ENCODE measurements at places on chromosomes 13 and 19.

DNA sequence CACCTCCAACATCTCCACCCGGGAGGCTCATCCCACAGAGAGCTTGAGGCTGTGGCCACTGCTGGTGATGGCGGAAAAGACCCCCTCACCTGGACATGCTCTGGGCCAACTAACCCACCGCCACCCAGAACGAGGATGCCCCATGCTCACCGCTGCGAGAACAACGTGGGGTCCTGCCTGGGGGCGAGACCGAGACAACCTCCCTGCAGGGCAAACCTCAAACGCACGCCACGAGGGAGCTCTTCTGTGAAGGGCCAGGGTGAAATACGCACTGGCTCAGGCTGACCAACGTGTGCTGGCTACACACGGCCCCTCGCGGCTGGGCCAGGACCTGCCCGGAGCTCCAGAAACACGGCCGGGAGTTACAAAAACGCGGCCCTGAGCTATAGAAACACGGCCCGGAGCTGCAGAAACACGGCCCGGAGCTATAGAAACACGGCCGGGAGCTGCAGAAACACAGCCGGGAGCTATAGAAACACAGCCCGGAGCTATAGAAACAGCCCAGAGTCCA is 19.0 kb upstream of the PLPP2 start:
- DNase-seq = no peak

DNA sequence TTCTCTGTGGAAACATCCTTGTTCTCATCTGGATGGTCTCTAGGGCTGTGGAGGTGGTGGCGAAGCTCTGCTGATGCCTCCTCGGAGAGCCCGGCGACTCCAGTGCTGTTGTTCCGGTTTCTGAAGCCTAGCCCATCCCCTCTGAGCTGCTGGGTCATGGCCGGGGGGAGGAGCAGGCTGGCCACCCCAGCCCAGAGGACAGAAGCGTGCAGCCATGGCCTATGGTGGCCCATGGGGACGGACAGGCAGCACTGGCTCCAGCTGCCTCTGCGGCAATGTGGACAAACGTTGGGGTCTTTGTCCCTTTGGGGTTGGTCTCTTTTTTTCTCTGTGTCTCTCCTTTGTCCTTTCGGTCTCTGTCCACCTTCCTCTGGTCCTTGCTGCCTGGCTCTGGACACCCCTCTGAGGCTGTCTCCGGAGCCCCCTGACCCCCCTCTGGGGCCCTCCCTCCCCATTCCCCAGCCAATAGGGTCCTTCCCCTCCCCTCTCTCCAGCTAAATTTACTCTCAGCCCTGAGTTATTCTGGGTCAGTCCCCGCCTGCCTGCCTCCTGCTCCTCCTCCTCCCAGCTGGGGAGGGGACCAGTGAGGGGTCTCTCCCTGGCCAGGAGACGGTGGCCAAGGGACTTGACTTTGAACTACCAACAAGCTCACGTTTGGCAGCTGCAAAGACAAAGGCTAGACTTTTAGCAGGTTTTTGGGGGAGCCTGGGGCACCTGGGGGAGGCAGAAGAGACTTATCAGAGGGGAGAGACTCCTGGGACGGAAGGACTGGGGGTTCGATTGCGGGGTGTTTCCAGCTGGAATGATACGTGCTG is at the start of gene HRC:
Gene HRC (minus strand): TSS at position 392 of the 815 bp plus-strand sequence. CDS start 159 bp downstream, at position 233.
- DNase-seq = no peak

DNA sequence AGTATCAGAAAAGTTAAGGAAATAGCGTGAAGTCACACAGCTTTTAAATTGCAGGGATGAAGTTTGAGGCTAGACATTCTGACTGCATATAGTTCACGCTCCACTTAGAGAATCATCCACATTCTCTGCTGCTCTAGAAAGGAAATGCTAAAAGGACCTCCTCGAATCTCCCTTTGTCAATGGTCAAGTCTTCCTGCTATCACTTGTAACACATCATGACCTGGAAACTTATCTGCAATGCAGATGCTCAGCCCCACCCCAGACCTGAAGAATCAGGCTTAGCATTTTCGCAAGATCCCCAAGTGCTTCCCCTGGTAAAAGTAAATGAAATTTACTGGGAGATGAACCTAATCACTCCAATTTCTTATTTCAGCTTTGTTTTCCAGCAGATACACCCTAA is 372.1 kb downstream of the LIG4 start:
- no peak for DNase-seq

DNA sequence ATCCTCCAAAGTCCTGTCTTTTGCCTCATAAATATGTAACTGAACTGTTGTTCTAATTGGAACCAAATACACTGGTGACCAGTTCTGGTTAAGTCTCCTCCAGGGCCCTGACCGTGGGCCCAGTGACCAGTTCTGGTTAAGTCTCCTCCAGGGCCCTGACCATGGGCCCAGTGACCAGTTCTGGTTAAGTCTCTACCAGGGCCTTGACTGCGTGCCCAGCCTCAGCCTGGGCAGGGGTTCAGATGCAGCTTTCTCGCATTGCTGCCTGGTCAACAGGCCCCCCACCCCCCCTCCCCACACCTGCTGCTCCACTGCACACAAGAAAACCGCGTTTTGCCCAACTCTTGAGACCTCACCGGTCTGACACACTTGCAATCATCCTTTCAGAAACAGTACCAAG is 3.8 kb upstream of the GRTP1 start:
- DNase-seq = no peak

DNA sequence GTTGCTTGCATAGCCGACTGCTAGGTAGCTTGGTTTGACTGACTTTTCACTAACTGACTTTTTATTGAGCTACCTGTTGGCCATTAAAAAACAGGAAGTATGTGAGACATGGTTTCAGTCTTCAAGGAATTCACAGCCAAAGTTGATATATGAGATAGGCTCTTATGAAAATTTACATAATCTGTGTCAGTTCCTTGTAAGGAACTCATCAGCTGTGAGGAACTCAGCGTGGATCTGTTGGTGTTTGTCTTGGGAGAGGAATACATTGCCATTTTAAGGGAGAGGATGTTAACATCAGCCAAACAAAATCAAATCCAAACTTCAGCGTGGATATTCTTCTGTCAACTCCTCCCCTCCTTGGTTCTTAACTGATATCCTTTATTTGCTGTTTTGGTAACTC is 2.0 kb downstream of the RNF113B start:
- DNase-seq = no peak

DNA sequence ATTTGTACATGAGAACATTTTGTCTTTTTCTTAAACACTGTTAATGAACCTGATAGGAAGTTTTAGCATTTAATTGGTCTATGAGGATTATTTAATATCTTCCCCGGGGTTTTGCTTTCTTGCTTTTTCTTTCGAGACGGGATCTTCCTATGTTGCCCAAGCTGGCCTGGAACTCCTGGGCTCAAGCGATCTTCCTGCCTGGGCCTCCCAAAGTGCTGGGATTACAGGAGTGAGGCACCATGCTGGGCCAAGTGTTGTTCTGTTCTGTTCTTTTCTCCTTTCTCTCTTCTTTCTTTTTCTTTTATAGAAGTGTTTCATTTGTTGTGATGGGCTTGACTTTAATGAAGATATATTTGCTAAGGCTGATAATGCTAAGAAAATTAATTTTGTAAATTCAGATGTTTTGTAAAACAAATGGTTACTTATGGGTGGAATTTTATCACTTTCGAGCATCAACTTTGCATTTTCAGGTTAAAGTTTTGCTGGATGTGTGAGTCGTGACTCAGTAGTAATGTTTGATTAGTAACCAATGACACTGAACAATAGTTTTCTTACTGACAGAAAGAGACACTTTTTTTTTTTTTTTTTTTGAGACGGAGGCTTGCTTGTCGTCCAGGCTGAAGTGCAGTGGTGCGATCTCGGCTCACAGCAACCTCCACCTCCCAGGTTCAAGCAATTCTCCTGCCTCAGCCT is 2.2 kb downstream of the PAN3 start:
- no peak for DNase-seq

GRCh38 chr19:4497770-4498389 is 20.4 kb downstream of the PLIN4 start:
- DNase-seq = no peak

GRCh38 chr13:61414686-61415057 is 977 bp downstream of the PCDH20 start:
- no peak for DNase-seq

- no peak for DNase-seq
These were observed 8.0 kb downstream of the ABHD13 start for GRCh38 chr13:108226184-108226583.

DNA sequence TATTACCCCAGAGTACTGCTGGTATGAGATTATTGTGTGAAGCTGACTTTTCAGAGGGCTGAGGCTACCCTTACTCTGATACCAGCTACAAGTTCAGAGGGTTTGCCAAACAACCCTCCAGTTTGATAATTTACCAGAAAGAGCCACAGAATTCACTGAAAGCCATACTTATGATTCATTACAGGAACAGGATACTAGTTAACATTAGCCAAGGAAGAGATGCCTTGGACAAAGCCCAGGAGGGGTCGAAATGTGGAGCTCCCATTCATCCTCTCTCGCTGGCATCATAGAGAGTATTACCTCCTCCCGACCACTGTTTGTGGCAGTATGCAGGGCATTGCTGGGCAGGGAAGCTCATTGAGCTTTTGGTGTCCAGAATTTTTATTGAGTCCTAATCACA is 364.3 kb downstream of the KCNRG start:
- no peak for DNase-seq

GRCh38 chr19:51810223-51810622 is 15.3 kb downstream of the FPR3 start:
- DNase-seq = no peak

DNA sequence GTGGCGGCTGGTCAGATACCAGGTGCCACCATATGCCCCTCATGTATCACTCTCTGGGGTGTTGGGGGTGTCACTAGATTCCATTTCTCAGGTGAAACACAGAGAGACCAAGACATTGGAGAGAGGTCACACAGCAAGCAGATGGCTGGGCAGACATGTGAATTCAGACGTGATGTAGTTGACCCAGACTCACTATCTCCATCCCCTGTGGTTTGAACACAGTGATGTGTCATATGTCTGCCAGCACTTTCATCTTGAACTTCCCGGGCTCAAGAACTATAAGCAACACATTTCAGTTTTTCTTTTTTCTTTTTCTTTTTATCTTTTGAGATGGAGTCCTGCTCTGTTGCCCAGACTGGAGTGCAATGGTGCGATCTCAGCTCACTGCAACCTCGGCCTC is 16.1 kb upstream of the UPF1 start:
- no peak for DNase-seq

GRCh38 chr19:9914315-9915207 is 21.8 kb downstream of the OLFM2 start:
- no peak for DNase-seq

DNA sequence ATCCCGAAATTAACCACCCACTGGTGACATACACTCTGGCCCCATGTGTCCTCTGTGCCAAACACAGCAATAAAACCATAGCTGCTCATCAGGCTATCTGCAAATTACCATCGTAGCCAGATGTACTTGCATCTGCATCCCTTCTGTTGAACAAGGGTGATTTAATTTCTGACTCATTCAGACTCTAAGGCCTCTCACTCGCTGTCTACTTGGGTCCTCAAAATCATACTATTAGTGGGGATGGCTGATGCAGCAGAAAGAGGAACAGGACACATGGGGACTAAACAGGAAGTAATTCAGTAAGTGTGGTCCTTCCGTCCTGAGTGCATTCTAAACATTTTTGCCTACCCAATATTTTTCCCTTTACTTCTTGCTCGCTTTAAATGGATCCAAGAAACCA is 2275.0 kb upstream of the PCDH20 start:
- no peak for DNase-seq

DNA sequence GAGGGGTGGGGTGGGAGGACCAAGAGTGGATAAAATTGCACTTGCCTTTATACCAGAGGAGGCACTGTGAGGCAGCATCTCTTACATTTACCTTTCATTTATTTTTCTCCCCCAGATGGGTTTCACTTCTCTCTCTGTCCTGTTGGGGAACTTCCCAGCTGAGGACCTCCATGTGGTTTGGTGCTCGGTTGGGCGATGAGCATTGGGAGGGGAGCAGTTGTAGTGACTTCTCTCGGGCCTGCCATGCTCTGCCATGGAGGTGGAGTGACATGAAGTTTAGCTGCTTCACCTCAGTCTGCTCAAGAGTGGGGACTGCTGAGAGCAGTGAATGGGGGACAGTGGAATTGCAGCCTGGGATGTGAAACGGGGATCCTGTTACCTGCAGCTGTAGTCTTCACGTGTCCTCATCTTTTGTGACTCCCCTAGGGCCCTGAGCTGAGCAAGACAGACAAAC is 23.1 kb upstream of the CXCL17 start:
- no peak for DNase-seq

DNA sequence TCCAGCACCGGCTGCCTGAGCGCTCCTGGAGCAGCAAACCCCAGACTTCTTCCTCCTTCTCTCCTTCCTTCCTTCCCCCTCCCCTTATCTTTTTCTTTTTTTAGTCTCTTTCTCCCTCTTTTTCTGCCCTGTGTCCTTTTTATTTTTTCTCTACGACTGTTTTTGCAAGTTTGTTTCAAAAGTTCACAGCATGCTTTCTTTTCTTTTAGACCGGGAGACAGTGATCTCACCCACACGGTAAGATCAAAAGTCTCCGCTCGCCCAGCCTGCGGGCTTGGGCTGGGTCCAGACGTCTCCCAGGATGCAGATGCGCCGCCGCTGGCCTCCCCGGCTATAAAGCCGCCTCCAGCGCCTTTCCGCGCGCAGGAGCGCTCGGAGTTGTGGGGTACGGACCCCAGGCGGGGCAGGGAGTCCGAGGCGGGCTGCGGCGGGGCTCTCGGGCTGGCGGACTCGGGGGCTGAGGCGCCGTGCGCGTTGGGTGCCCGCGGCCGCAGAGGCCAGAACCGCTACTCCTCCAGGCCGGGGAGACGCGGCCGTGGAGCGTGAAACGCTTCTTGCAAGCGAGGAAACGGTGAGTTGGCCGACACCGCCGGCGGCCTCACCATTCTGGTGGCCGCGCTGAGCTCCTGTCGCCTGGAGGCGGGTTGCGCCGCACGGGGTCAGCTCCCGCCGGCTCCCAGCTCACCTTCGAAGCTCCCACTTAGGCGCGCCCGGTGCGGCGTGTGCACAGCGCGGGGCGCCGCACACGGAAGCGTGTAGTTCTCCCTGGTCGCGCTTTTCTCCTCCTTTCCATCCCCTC is 2.0 kb upstream of the TSHZ3 start:
- no peak for DNase-seq

DNA sequence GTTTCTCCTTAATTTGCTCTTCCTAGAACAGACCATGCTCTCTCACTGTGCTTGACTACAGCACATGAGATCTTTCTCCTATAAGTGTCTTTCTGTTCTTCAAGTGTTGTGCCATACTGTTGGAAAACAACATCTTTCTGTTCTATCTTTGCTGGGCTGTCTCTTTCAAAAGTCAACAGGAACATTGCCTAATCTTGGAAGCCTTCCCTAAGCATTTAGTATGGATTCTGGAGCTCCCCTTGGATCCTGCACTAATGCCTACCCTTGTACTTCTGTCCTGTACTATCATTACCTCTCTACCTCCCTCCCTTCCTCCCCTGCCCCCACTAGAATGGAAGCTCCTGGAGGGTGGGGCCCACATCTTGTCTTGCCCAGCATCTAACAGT is 26.8 kb downstream of the STARD13 start:
- DNase-seq = no peak

- DNase-seq = no peak
These were observed 76.1 kb upstream of the POMP start for GRCh38 chr13:28582892-28583240.

- DNase-seq = no peak
These were observed 390.4 kb downstream of the KLF5 start for GRCh38 chr13:73449252-73449651.

Measured in NCI-H187 treated with DMSO at 0.1 percent for 48 hours (cell line).